T follicular helper cell (primary cell): ENCODE measurements at places on chromosomes 6 and 20.

DNA sequence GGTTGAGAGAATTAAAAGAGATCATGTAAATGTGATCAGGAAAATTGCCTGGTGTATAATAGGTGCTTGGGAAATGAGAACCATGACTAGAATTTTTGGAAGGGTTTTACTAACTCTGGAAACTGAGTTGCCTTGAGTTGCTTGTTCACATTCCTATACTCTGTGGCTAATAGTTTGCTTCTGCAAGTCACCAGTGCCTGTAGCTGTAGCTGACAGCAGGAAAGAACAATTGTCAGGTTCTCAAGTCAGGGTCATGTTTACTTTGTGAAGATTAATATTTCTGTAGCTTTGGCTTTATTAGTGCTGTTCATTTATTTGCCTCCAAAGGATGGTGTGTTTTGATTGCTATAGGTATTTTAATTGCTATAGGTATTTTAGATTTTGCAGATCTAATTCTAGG is 86.5 kb downstream of the EYA2 start:
- DNase-seq: no peak

DNA sequence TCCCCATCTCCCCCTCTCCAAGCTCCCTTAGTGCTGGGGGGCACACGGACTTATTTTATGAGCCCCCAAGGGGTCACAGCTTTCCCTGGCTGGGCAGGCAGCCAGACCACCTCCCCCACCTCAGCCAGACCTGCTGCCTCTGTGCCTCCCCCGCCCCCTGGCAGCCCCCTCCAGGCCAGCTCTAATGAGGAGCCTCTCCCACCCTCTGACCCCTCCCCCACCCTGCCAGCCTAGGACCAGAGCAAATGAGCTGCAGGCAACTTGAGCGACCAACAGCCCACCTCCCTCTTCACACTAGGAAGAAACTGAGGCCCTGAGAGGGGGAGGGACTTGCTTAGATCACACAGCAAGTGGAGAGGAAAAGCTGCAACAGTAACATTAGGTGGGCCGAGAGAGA is 1.9 kb downstream of the GDF5 start:
- no peak for DNase-seq

DNA sequence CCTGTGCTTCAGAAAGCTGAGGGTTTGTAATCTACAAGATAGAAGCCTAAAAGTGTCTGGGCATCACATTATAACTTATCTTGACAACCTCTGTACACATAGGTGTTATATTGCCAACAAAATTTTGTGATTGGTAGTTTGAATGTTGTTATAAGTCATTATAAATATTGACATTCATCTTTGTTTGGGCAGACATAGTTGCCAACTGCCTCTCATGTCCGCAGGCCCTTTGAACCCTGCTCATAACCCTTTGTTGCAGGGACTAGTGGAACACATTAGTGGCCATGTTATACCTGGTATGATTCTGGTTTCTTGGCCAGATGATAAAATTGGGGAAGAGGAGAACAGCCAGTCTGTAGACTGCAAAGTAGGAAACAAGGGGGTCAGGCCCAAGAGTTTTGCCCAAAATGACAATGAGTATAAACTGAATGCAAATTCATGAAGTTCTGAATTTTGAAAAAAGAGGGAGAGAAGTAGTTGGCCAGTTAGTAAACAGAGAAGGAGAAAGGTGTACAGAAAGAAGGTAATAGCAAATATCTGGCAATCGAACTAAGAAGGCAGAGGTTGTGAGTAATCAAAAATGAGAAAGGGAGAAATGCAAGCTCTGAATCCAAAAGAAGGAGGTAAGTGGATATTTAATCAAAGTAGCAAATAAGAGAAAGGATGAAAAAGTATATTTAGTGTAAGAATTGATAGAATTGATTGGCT is 21.6 kb upstream of the LMBRD1 start:
- DNase-seq: no peak

DNA sequence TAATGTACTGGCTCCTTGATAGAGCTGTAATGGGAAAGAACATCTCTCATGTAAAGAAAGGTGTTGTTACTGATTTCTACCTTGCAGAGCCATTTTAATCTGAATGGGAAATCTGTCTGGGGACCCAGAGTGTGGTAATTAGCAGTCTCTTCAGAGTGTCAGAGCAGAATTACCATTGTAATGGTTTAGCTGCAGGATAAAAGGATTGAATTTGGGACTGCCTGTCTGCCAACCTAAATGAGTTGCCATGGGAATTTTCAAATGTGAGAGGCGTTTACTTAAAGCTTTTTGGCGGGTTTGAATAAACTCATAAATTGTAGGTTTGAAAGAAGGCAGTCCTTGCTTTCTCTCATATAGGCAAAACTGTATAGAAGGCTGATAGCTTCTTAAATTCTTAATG is 128.8 kb downstream of the QKI start:
- DNase-seq: no peak

DNA sequence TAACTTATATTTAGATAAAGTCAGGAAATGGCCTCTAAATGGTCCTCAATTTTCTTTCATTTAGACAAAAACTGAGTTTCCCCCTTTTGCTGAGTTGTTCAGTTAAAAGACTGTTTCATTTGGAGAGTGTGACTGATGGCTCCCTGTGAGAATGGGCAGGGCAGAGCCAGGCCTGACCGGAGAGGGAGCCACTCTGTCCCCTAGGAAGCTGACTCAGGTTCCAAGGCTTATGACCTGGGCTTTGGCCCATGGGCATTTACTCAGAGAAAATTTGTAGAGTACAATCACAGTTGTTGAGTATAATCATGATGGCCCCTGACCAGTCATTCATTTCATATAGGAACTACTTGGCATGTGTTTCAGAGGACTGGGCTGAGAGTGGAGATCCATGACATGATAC is 37.0 kb upstream of the AIG1 start:
- DNase-seq: no peak

DNA sequence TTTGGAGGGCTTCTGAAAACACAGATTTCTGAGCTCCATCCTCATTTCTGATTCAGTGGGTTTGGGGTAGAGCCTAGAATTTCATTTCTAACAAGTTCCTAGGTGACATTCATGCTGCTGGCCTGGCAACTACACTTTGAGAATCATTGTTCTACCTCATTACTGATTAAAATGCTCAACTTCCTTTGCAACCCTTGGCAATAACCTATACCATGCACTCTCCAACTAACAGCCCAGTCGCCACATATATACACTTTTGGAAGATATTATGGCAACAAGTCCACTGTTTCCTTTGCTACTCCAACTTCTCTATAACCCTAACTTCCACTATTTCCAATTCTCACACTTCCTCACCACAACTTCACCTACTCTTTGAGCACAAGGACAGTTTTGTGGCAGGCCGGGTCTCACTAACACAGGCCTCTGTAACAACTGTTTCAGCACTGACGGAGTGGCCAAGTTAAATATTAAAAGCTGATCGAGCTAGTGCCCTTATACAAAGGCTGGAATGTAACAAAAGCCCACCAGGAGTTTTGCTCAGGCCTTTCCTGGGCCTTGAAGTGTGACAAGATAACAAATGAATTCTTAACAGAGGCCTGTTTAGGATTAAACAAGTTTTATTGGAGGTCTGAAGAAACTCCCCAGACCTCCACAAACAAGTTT is 32.1 kb upstream of the RAB23 start:
- no peak for DNase-seq

GRCh38 chr20:50484271-50484976 is 25.8 kb upstream of the PTPN1 start:
- no peak for DNase-seq

DNA sequence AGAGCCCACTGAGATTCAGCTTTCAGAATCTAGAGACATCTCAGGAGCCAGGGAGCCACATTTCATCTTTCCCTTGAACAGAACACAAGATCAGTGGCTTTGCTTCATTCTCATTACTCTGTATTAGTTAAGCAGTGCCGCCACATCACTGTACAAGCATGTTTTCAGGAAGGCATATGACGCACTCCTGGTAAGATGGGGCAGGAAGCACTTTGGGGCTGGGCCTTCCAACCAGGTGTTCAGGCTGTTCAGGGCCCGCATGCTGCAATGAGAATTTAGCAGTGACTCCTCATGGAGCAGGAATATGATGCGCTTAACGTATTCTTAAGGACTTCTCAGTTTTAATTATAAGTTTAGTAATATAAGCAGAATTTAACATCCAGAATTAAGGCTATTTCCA is 29.7 kb upstream of the GNRH2 start:
- no peak for DNase-seq

DNA sequence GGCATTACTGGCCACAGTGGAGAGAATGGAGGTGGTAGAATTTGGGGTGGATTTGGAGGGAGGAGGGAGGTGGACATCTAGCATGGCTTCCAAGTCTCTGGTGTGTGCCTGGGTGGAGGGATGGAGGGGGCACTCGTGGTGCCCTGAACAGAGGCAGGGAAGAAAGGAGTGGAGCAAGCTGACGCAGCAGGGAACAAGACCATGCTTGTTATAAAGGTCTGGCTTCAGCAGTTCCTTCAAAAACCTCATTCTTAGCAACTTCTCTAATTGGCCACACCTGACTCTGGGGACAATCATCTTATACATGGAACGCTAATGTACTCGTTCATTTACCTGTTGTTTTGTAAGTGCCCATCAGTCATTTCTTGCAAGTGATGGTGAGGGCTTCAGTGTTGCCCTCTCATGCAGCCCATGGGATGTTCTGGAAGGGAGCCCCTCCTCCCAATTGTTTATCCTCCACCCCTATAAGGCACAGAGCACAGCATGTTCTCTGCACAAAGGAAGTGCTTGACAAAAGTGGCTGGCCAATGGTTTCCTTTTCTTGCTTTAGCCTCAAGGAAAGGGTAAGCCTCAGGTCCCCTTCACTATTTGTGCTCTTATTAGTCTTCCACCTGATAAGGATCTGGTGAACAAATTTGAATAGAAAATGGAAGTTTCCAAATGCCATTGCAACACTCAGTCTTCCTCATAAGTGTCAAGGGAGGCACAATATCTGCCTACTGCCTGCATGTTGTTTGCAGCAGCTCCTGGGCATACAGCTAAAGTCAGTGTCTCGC is 39.3 kb downstream of the GFOD1 start:
- DNase-seq: no peak

GRCh38 chr20:36273414-36274180 is 32.5 kb upstream of the DLGAP4 start:
- no peak for DNase-seq

DNA sequence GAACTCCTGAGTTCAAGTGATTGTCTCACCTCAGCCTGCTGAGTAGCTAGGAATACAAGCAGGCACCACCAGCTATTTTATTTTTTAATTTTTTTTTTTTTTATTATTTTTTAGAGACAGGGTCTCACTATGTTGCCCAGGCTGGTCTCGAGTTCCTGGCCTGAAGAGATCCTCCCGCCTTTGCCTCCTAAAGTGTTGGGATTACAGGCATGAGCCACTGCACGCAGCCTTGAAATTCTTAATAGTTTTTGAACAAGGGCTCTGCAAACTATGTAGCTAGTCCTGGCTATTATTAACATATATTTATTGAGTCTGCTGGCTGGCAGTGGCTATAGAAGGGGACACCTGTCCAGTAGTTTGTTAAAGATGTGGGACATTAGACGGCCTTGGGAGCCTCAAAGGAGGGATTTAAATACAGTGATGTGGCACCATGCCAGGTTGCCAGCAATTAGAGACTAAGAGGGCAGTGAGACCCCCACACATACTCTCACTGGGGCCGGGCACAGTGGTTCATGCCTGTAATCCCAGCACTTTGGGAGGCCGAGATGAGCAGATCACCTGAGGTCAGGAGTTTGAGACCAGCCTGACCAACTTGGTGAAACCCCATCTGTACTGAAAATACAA is 21.1 kb upstream of the TAF8 start:
- DNase-seq: no peak

GRCh38 chr6:20712011-20712410 is 177.8 kb downstream of the CDKAL1 start:
- no peak for DNase-seq

DNA sequence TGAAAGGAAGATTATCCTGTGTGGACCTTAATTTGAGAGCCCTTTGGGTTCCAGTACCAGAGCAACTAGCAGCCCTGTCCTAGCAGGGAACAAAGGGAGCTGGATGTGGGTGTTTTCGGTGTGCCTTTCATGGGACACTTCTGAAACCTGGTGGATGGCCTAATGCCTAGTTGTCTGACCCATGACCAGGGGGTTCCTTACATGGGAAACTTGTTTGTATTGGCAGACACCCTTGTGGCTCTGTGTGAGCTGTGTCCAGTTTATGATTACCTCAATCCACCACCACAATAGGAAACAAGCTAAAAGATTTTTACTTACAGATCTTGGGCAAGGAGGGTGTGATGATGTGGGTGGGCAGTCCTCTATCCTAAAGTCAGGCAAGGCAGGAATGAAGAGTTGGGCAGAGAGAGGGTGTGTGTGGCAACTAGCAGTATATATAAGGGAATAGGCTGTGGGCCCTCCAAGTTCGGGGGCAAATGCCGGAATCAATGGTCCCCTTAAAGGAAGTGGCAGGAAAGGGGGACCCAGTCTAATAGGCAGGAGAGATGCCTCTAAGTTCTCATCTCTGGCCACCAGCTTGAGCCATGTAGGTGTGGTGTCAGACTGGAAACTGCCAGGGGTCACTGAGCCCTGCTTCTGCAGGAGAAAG is 264.6 kb downstream of the QKI start:
- no peak for DNase-seq

GRCh38 chr6:152566103-152566875 is 70.9 kb downstream of the SYNE1 start:
- DNase-seq: no peak

DNA sequence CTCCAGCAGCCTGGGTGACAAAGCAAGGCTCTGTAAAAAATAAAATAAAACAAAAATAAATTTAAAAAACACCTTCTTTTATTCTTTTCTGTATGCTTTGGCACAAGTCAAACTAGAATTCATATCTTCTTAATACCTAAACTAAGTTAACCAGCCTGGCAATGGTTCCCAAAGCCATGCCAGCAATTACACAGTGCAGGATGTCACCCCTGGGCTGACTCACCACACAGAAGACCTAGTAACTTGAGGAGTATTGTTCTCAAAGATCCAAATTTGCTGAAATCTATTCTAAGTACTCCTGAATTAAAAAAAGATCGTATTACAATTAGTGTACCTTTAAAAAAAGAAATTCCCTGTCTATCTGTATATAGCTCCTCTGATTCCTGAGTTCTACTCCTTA is 162.7 kb upstream of the SGK1 start:
- no peak for DNase-seq

DNA sequence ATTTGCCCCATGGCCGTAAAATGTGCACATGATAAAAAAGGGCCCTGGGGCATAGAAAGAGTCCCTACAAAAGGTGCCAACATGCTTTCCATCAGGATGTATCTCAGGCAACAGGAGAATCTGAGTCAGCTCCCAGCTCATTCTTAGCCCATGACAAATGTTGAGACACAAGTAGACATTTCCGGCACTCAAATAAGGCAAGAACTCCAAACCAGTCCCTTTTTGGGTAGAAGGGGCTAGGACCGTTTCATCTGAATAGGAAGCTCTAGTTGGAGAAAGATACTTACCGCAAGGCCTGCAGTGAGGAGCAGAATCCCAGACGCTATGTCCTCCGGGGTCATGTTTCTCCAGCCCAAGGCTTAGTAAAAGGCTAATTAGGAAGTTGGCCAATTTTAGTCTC is 261.0 kb upstream of the RIN2 start:
- DNase-seq: no peak
